Mammary epithelial cell (primary cell): ENCODE measurements at places on chromosomes 1 and 21. TPM values are rescaled to one million over a fixed set of nuclear protein-coding genes. Genes with fewer than 3 reads are reported as not detected.

LINGO4 gene
- not detected for polyA plus RNA-seq

HSD3B1 gene
- polyA plus RNA-seq = 0.07 TPM

ANGPTL3 gene
- polyA plus RNA-seq = not detected

PLPPR4 gene
- not detected for polyA plus RNA-seq

PRR9 gene
- polyA plus RNA-seq = 0.05 TPM

CYP4B1 gene
- polyA plus RNA-seq = 0.52 TPM

HOOK1 gene
- polyA plus RNA-seq = 1.9 TPM

RPF1 gene
- polyA plus RNA-seq = 27.4 TPM

RYR2 gene
- 0.23 TPM for polyA plus RNA-seq

ACTRT2 gene
- polyA plus RNA-seq = not detected

KCNK2 gene
- polyA plus RNA-seq = 0.05 TPM

C1orf74 gene
- 13.2 TPM for polyA plus RNA-seq

IGSF9 gene
- 8.3 TPM for polyA plus RNA-seq

MARK1 gene
- polyA plus RNA-seq = 5.0 TPM

LRRC7 gene
- 0.02 TPM for polyA plus RNA-seq

ZNF695 gene
- polyA plus RNA-seq = 0.74 TPM

AMY1C gene
- not detected for polyA plus RNA-seq
